LNCaP clone FGC (cell line): ENCODE measurements at places on chromosomes 3 and 15.
A peak's percentile ranks its signal among the peaks of the same experiment; 100 is the strongest.

GRCh38 chr3:160006282-160007163 lies 17.9 kb downstream of the IL12A start:
- peak; percentile 69 for DNase-seq

DNA sequence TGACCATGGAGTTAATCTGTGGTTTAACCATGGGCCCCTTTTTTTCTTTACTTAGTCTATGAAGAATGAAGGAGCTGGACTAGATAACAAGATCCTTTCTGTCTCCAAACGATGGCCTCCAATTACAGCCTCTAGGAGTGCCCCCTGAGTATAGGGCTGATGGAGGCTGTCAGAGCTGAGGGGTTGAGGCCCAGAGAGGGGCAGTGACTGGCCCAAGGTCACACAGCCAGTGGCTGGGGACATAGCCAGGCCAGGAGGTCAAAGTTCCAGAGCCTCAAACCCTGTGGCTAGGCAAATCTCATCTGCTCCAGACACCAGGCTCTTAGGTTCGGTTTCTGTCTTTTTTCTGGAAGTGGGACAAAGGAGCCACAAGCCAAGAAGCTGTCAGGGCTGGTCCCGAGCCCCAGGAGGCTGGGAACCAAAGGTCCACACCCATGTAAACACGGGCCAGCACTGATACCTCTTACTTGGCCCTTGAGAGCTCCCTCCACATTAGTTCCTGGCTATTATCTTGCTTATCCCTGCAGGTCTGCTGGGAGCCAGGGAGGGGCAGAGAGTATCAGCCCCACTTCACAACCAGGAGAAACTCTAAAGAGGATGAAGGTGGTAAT lies 10.3 kb downstream of the RHOV start:
- no peak for DNase-seq

DNA sequence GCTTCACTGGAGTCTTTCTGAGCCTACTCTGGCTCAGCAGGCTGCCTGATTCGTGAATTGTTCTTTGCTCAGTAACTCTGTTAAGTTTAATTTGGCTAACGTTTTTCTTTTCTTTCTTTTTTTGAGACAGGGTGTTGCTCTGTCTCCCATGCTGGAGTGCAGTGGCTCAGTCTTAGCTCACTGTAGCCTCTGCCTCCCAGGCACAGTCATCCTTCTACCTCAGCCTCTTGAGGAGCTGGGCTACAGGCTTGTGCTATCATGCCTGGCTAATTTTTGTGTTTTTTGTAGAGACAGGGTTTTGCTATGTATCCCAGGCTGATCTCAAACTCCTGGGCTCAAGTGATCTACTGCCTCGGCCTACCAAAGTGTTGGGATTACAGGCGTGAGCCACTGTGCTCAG lies 165.0 kb downstream of the PEX5L start:
- DNase-seq, result no peak

DNA sequence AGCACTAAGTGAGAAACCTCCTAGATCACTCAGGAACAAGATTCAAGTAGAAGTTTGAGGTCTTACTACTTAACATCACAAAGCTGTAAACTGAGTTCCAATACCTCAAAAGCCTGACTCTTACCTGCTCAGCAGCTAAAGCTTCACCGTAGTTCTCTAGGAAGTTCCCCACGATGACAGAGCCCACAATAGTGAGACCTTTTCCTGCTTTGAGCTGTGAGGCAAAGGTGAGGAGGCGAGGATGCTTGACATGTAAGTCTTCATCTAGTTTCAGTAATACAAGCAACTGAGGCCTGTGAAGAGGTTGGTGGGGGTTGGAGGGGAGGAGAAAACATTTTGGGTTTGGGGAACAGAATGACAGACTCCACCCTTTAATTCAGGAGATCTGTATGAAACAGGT lies 15.7 kb downstream of the EMC4 start:
- DNase-seq, result no peak

DNA sequence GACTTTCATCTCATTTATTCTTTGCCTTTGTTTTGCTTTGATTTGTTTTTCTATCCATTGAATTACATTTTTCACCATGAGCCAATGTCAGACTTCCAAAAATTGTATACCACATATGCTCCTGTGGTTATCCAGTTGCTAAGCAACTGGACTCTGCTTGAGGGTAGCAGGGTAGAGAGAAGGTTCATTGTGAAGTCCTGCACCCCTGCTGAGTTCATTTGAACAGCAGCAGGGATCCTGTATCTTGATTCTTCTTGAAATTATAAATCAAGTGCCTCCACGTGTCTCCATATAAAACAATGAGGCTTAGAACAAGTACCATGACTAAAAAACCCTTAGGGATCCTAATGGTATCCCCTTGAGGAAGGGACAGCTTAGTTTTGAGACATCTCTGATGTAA lies 449.3 kb downstream of the ROBO2 start:
- DNase-seq, result no peak

DNA sequence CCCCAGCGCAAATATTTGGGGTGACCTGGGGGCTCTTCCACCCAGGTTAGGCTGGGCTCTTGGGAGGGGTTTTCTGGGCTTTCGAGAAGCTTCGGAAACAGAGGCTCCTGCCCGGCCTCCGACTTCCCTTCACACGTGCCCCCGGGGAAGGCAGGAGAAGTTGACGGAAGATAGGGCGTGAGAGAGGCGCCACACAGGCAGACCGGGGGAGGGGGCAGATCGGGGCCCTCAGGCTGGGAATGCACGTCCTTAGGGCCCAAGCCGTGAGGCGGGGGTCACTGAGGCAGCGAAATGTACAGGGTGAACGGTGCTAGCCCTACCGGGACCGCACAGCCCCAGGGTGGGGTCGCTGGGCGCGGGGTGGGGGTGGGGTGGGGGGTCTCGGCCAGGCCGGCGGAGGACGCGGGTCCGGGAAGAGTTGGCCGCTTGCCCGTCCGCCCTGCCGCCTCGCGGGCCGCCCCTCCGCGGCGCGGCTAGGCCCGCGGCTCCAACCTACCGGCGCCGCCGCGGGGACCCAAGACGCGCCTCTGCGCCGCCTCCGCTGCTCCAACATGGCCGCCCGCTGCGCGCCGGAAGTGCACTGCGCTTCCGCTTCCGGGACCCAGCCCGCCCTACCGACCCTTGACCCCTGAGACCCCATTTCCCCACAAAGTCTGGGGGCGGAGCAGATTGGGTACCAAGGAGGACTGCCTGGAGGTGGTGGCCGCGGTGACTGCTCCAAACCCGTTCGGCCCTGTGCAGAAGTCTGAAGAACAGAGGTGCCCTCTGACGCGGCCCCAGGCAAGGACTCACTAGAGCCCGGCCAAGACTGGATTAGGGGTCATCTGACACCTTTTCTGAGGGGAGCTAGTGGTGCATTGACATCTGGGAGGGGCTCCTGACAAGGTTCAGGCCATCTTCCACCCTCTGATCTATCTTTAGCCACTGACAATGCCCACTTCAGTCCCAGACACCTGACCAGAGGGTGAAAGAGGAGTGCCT lies at the start of gene CCDC71:
CCDC71 (minus strand) TSS at position 561 of the 981 bp plus-strand sequence. CDS start 2,123 bp downstream, outside the sequence.
- DNase-seq, result no peak

- DNase-seq, result no peak
These were observed 907 bp downstream of the PLXNA1 start for GRCh38 chr3:126983653-126984390.

GRCh38 chr3:45055411-45056143 lies 29.5 kb downstream of the CLEC3B start:
- DNase-seq, result no peak

GRCh38 chr3:180180795-180181194 lies 144.1 kb upstream of the PEX5L start:
- DNase-seq, result no peak

- DNase-seq, result no peak
These were observed 579.4 kb upstream of the ALCAM start for GRCh38 chr3:104787306-104787705.

DNA sequence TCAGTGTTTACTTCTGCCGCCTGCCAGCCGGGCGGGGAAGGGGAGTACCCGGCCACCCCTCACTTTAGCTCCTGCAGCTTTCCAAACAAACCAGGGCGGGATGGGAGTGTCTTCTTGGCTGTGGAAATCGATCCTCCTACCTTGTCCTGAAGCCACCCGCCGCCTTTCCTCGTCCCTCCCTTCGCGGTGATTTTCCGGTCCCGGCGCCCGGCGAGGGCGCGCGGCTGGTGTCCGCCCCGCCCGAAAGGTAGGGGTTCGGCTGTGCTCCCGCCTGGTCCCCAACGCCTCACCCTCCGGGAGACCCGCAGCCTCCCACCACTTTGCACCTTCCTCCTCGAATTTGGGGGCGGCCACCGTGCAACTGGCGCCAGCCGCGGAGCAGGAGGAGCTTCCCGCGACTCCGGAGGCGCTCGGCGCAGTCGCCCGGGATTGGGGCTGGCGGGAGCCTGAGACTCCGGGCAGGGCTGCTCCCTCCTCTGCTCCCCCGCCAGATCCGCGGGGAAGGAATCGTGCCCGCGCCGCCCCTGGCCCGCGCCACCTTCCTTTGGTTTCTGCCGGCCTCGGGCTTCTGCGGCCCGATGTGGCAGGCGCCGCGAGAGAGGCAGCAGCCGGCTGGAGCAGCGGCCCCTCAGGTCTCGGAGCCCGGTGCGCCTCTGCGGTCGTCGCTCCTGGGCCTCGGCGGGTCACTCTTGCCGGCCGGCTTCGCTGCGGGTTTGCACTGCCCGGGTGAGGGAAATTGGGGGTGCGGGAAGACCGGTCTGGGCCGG lies 30.7 kb upstream of the ST3GAL6 start:
- no peak for DNase-seq
